ENCODE measurements at places on chromosomes 1 and 21.

DNA sequence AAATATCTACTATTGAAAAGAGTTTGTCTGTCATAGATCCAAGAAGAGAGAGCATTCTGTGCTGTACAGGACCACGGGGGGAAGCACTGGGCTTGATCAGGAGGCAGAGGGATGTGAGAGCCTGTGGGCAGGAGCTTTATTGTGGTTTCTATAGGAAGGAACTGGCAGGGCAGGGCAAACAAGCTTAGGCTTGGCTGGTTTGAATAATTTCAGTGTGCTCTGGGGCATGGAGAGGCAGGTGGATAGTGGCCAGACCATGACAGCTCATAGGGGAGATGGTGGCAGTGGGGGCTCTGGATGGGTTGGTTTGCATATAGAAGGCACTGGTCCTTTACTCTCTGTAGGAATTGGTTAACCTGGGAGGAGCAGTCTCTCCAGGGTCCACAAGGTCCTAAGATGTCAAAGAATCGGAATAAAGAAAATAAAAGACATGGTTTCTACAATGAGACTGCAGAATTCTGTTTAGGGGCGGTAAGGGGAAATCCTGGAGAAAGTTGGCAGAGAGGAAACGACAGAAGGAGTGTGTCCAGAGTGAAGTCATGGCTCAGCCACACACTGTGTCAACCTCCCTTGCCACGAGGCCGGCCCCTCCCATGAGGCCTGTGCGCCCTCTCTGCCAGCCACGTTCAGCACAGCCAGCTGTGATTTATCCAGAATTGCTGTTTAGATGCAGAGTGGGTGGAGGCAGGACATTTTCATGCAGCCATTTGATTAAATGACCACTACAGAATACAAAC is 81.7 kb upstream of the PGBD5 start:
- peak; percentile 71 for DNase-seq

DNA sequence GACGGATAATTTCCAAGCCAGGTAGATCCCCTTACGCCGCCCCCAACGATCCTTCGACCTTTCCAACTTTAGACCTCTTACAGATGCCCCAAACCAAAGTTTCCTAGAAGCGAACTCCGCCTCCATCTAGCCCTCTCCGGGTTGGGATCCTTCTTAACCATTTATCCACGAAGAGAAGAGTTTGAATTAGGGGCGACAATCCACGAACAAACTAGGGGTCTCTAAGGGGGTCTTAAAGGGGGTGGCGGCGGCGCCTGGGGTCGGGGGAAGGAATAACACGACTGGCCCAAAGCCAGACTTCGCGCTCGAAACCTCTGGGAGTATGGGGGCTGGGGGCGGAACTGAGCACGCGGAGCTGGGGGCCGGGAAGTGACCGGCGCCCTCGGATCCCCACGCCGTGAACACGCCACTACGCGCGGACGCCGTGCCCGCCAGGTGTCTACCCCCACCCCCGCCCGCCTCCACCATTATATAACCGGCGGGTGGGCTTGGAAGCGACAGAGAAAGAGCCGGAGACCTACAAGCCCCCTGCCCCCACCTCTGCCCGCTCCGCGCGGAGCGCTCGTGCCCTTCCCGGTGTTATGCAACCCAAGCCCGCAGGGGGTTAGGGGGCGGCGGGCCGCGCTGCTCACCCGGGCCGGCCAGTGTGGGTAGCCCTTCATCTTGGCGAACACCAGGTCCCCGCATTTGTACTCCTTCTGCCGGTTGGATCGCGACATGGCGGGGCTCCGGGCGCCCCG is 594 bp downstream of the HDGF start:
- peak; percentile 3 for DNase-seq

GRCh38 chr1:198199105-198199504 is 42.3 kb downstream of the NEK7 start:
- DNase-seq = no peak

GRCh38 chr1:152179566-152179965 is 20.5 kb upstream of the RPTN start:
- no peak for DNase-seq

GRCh38 chr1:35340519-35340918 is 72.0 kb downstream of the ZMYM4 start:
- DNase-seq = no peak

DNA sequence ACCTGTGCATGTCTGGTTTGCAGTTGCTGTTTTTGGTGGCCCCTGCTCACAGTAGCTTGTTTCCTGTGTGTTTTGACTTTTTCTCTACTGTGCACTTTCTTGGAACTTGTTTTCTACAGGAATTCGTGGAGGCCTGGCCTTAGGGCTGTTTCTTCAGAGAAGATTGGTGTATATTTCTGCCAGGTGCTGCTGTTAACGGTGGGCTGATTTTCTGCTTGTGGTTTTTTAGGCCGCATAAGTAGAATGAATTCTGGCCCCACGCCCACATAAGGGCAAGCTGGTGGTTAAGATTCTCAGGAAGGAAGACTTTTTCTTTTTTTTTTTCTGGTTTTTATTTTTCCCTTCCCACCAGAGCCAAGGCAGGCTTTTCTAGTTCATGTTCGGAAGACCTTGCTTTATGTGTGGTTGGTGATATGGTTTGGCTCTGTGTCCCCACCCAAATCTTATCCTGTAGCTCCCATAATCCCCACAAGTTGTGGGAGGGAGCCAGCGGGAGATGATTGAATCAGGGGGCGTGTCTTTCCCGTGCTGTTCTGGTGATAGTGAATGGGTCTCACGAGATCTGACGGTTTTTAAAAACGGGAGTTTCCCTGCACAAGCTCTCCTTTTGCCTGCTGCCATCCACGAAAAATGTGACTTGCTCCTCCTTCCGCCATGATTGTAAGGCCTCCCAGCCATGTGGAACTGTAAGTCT is 71.5 kb upstream of the DISP3 start:
- DNase-seq = peak; percentile 41

DNA sequence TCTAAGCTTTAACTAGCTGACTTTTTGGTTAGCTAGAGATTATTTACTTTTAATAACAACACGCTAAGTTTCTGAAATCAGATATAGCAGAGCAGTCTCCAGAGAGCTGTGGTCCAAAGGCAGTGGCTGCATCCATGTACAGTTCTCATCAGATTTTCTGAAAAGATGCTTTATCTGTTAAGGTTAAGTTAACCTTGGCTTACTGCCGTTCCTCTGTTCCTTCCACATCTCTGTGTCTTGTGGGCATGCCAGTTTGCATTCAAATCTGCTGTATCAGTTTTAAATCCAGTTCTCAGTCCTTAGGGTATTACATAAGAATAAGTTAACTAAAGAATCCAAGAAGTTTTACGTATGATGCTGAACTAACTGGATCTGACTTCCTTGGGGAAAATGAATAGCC is 46.8 kb downstream of the SPATA46 start:
- DNase-seq = no peak
